ENCODE measurements at places on chromosomes 3 and 15. TPM values are rescaled to one million over a fixed set of nuclear protein-coding genes. Genes with fewer than 3 reads are reported as not detected.
A peak's percentile ranks its signal among the peaks of the same experiment; 100 is the strongest.

GRCh38 chr3:122392868-122393844, 9.2 kb downstream of the FAM162A start:
- H3K36me3 ChIP-seq: no peaks in the 10 kb centered on the region
- H3K4me1 ChIP-seq: peaks cover 4% of the 10 kb centered on the region
- DNase-seq: peak; percentile 56

The ISL2 gene
- total RNA-seq: not detected

DNA sequence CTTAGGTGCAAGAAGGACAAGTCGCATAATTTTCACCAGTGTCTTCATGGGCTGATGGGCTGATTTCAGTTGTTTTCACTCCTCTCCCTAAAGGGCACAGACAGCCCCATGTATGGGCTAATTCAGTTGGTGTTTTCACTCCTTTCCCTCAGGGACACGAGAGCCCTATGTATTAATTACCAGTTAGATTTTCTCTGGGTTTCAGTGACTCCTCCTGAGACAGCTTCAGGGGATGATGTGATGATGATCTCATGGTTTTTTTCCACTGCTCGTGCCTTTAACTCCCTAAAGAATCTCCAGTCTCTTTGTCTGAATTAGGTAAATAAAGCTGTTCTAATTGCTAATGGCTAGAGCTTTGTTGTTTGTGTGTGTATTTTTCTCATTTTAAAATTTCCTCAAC, 9.9 kb downstream of the RAMAC start:
- no peak for DNase-seq
- peaks cover 3% of the 10 kb centered on the region for H3K4me1 ChIP-seq
- no peaks in the 10 kb centered on the region for H3K27me3 ChIP-seq
- H3K36me3 ChIP-seq: no peaks in the 10 kb centered on the region
- H3K4me3 ChIP-seq: no peak overlapping the region

The TMEM40 gene
- total RNA-seq: not detected

The SPTBN5 gene
- 19.0 TPM for total RNA-seq

GRCh38 chr3:43400781-43401730, 114.7 kb downstream of the SNRK start:
- H3K27ac ChIP-seq: no peak overlapping the region
- no peak for DNase-seq
- no peaks in the 10 kb centered on the region for H3K36me3 ChIP-seq
- no peak overlapping the region for H3K4me3 ChIP-seq
- peaks cover 16% of the 10 kb centered on the region for H3K4me1 ChIP-seq

GRCh38 chr15:82832601-82833361, 23.4 kb downstream of the WHAMM start:
- H3K36me3 ChIP-seq: peaks cover 21% of the 10 kb centered on the region
- H3K27me3 ChIP-seq: no peaks in the 10 kb centered on the region
- no peak overlapping the region for H3K4me3 ChIP-seq
- DNase-seq: peak; percentile 45
- peaks cover 16% of the 10 kb centered on the region for H3K4me1 ChIP-seq
- peak overlapping the region; percentile 24 for H3K27ac ChIP-seq

- H3K4me1 ChIP-seq: peaks cover 4% of the 10 kb centered on the region
- H3K27me3 ChIP-seq: no peaks in the 10 kb centered on the region
- H3K36me3 ChIP-seq: no peaks in the 10 kb centered on the region
- H3K4me3 ChIP-seq: no peak overlapping the region
- DNase-seq: no peak
- H3K27ac ChIP-seq: no peak overlapping the region
Observed at GRCh38 chr3:160395297-160395696, 3.7 kb downstream of the IFT80 start.

The EPB42 gene
- total RNA-seq: not detected

Data from endothelial cell of umbilical vein (primary cell).